ENCODE measurements at places on chromosomes 4 and X.

GRCh38 chrX:18885328-18886004 lies 98.4 kb downstream of the PHKA2 start:
- DNase-seq = no peak

- no peak for DNase-seq
Measured at GRCh38 chr4:105896984-105897775, 1.9 kb downstream of the NPNT start.

- no peak for DNase-seq
Measured at GRCh38 chr4:120081726-120082125, 15.1 kb upstream of the MAD2L1 start.

- no peak for DNase-seq
Measured at GRCh38 chr4:109764376-109764775, 34.5 kb upstream of the PLA2G12A start.

DNA sequence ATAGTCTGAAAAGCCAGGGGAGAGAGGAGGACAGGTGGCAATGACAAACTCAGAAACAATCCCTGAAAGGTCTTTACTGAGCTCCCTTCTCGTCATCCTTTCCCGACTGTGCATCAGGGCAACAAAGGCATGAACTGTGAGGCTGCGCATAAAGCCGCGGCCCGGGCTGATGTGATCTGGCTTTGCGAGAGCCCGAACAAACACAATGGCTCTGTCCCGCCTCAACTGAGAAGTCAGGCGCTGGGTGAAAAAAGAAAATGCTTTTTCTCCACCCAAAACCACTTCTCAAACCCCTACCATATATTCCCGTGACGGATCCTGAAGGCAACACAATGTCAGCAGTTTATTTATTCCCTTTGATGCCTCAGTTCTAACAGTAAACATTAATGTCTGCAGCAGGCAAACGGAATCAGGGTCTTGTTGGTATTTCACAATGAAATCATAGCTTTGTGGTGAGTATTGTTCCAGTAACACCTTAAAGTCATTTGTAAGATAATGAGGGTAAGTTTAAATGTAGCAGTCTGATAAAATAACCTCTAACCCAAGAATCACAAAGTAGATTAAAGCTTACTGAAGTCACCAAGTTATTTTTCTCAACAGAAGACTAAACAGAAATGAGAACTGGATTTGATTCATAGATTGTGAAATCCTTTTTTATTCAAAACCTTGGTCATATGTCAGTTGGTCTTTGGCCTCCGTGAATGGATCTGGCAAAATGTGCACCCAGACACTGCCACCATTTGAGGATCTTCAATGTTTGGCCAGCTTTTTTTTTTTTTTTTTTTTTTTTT lies 67.4 kb downstream of the APBB2 start:
- DNase-seq = no peak

DNA sequence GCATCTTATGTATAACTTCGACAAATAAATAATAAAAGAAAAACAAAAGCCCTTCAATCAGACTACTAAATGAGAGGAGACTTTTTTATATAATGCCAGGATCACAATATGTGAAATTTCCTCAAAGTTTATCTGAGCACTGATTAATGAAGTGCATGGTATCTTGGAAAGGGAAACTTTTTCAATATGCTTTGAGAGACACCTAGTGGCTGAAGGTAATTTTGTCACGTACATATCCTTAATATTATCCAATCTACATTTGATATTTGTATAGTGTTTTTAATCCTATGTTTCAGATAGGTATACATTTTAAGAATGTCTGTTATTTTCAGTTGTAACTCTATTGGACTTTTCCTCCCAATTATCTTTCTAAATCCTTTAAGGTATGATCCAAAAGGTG lies 146.8 kb downstream of the KLHL4 start:
- DNase-seq = no peak

- DNase-seq = no peak
Measured at GRCh38 chr4:96102541-96103026, 262.7 kb downstream of the PDHA2 start.

GRCh38 chr4:128589384-128589965 lies 220.0 kb upstream of the JADE1 start:
- DNase-seq = no peak

DNA sequence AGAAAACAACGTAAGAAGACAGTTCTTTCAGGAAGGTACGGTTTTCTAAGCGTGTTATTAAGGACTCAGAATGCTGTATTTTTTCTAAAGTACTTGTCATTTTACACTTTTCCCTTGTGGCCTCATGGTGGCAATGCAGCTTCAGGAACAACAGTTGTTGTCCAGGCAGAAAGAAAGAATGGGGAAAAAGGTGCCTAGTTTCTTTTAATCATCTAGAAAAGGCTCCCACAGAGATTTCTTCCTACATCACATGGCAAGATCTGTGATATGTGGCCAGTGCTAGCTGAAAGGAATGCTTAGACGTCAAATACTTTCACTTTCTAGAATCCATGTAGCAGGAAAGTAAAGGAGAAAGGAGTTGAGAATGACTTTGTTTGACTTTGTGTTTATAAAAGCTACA lies 49.0 kb upstream of the TRAM1L1 start:
- DNase-seq = no peak

GRCh38 chr4:72679666-72680065 lies 110.6 kb upstream of the ADAMTS3 start:
- DNase-seq = no peak

- DNase-seq = no peak
Measured at GRCh38 chrX:44352758-44353157, 9.3 kb upstream of the EFHC2 start.

DNA sequence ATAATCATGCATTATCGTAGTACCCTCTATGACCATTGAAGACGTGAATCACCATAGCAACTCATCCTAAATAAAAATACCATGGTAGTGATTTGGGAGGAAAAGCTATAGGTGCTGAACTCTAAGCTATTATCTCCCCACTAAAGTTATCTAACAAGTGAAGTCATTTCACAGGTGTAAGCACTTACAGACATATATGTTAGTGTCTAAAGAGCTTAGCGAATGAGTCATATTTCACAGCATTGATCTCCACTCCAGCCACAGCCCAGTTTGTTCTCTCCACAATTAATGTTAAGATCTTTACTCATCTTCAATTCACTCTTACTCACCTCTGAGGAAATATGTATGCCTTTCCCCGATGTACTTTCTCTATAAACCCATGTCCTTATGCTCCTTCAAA lies 57.0 kb downstream of the DCAF8L1 start:
- DNase-seq = no peak

DNA sequence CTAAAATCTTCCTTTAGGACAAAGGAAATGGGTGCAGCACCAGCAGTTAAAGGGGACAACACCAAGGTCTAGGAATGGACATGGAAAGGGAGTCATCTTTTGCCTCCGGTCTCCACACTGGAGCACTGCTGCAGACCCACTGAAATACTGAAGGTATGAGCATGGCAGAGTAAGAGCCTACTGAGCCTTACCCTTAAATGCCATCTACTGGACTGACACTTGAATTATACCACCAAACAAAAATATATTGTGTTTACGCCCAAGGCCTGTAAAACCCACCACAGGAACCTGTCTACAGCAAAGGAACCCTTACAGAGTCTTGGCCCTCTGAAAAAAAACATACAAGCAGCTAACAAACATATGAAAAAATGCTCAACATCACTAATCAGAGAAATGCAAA lies 443.4 kb downstream of the CCSER1 start:
- no peak for DNase-seq

Data from germinal center (tissue), 1 donor.